Skeletal muscle tissue (tissue), 5 donors: ENCODE measurements at places on chromosomes 13 and 19. TPM values are rescaled to one million over a fixed set of nuclear protein-coding genes. Genes with fewer than 3 reads are reported as not detected.

The S1PR4 gene
- 2.1 TPM for total RNA-seq

The ZNF682 gene
- 2.6 TPM for total RNA-seq

The DNAAF3 gene
- not detected for total RNA-seq

The NLRP11 gene
- total RNA-seq, result under 0.01 TPM

The ESD gene
- total RNA-seq, result 120 TPM

The WDR18 gene
- 35.5 TPM for total RNA-seq

The NLRP5 gene
- not detected for total RNA-seq

The KIR2DL3 gene
- total RNA-seq, result not detected

The ERCC2 gene
- total RNA-seq, result 7.3 TPM

The PLEKHA4 gene
- total RNA-seq, result 14.1 TPM

The SMIM24 gene
- not detected for total RNA-seq

The FCGBP gene
- total RNA-seq, result 5.7 TPM

The MARK4 gene
- 15.7 TPM for total RNA-seq

The SLC15A1 gene
- not detected for total RNA-seq

The TEX29 gene
- not detected for total RNA-seq

The PLVAP gene
- 12.5 TPM for total RNA-seq

The NRTN gene
- not detected for total RNA-seq

The FGF14 gene
- total RNA-seq, result 0.52 TPM

The MRPL34 gene
- total RNA-seq, result 11.5 TPM

The VSIG10L gene
- 0.52 TPM for total RNA-seq

The FXYD5 gene
- total RNA-seq, result 7.3 TPM

The ZNF415 gene
- 3.7 TPM for total RNA-seq

The CEACAM7 gene
- total RNA-seq, result not detected

The WTIP gene
- total RNA-seq, result 12.0 TPM
